Karpas-422 (cell line): ENCODE measurements at places on chromosomes 13 and 19. TPM values are rescaled to one million over a fixed set of nuclear protein-coding genes. Genes with fewer than 3 reads are reported as not detected.

CCL25 gene
- total RNA-seq, result not detected in 2 replicates

ZNF569 gene
- 13.2 and 16.1 TPM in 2 replicates for total RNA-seq

GRCh38 chr13:65468628-65469027 is 1761.5 kb downstream of the PCDH9 start:
- DNase-seq, result no peak

DNA sequence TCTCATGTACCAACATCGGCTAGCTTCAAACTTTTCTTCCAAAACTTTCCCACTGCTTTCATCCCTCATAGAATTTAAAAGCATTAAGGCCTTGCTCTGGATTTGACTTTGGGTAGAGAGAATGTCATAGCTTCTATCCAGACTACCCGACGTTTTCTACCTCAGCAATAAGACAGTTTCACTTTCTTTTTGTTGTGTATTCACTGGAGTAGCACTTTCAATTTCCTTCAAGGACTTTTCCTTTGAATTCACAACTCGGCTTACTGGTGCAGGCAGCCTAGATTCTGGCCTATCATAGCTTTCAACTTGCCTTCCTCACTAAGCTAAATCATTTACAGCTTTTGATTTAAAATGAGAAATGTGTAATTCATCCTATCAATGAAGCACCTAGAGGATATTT is 420.4 kb upstream of the GPC6 start:
- DNase-seq, result no peak

DNA sequence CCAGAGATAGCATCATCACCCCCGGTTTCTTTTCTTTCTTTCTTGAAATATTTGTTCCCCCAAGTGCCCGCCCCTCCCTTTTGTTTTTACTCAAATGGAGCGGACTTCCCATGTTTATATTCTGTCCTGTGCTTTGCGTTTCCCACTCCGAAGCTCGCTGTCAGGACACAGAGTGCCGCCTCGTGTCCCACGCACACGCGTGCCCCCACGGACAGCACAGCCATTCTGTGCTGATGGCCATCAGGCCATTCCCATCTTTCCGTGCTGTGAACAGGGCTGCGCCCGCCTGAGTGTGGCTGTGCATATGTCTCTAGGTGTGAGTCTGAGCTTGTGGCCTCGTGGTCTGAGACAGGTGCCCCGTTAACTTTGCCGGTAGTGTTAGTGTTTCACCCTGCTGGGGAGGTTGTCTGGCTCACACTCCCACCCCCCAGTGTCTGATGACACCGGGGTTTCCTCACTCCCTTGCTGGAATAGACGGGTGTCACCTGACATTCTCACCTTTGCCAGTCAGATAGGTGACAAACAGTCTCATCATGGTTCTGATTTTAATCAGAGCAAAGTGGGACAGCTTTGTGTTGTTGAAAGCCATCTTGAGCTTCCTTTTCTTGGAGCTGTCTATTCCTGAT is 6.9 kb downstream of the PAK4 start:
- DNase-seq, result no peak

- DNase-seq, result no peak
Measured at GRCh38 chr13:101398191-101398590, 18.1 kb downstream of the NALCN start.

DNA sequence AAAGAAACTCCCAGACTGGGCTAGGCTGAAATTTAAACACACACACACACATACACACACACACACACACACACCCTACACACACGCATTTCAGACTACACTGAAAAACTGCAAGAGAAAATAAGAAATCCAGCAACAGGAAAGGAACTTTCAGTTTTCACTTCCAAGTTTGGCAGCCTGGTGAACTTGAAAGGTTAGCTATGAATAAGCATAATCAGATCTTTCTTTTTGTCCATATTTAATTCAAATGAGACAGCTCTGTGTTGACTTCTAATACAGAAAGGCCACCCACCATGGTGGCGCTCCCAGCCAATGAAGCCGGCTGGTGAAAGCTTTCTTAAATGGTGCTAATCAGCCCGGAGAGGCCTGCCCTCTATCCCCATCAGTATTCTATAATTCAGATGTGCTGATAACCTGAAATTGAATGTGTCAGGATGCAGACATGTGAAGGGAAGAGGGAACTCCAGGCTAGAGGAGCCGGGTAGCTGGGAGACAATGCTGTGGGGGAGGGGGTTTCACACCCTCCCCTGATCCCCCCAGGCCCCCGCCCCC is 108.3 kb upstream of the ZNF536 start:
- DNase-seq, result no peak
